ENCODE measurements at places on chromosomes 3 and 15.

DNA sequence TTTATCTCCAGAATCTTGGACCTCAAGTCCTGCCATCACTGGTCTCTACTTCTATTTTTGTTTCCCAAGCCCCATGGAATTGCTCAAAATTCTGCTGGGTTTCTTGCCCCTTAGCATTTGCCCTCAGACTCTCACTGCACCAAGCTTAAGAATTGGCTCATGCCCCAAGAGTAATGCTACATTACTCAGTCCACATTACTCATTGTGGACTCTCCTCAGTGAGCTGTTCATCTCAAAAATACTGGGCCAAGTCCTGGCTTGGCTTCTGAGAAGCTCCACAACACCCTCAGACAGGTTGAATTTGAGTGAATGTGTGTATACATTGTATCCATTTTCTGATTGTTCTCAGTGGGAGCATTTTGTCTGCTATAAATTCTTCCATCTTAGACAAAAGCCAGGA lies 364.4 kb upstream of the ARHGEF26 start:
- DNase-seq: no peak

GRCh38 chr15:26171266-26171665 lies 308.1 kb upstream of the ATP10A start:
- DNase-seq: no peak

DNA sequence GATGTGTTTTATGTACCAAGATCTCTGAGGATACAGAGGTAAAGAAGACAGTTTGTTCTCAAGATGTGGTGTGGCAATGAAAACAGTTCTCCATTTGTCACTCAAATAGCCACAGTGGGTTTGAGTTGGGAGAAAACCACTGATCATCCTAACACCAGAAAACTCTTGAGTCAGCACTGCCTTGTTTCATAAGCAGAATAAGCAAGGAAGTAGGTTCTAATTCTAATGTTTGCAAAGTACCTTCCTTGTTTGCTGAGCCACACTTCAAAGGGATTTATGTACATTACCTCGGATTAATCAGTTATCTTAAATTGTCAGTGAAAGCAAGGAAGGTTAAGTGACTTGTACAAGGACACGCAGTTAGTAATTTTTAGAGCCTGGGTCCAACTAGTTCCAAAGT lies 107.8 kb upstream of the BOC start:
- no peak for DNase-seq

DNA sequence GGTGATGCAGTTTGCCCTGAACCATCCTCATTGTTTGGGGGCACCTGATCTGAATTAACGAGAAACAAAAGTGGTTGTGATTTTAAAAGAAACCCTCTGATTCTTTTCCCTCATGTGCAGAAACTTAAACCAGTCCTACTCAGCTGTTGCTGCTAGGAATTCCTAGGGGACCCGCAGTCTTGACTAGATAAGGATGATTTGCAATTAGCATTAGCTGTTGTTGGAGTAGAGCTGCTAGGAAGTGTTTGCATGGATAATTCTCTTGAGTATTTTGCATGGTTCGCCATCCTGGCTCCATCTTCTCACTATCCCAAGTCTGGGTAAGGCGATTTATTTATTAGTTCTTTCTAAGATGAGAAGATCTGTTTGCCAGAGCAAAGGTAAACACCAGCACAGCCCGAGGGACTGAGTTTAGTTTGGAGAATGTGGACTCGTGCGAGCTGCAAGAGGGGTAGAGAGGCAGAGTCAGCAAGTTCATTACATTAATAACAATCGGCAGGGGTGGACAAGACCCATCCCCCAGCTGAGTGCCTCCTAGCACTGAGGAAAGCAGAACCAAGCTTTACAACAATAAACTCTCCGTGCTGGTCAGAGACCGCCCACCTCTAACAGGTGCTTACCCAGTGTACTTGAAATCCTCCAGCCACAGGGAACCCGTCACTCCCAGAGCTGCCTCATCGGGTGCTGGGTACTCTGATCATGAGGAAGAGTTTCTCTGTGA lies 4.1 kb downstream of the FGD5 start:
- DNase-seq: no peak

GRCh38 chr3:177673112-177673914 lies 476.0 kb upstream of the TBL1XR1 start:
- no peak for DNase-seq

DNA sequence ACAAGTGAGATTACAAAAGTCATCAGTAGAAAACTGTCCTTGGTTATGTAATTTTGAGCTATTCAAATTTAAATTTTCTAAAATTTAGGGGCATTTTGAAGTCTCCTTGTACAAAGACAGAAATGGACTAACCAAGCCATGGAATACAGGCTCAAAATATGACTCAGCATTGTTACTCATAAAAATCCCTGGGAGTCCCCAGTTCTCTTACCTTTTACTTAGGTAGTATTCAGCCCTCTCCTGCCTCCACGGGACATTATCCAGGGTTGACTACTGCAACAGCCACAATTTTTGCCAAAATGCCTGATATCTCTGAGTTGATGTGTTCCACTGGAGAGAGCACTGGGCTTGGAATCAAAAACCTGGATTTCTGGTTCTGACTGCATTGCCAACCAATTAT lies 25.0 kb downstream of the CLDN18 start:
- no peak for DNase-seq

- no peak for DNase-seq
These were observed 15.7 kb upstream of the CNBP start for GRCh38 chr3:129199366-129199765.

- DNase-seq: no peak
These were observed 134.8 kb upstream of the TTC14 start for GRCh38 chr3:180467177-180467576.

GRCh38 chr3:49536875-49537533 lies 17.3 kb upstream of the BSN start:
- DNase-seq: no peak

DNA sequence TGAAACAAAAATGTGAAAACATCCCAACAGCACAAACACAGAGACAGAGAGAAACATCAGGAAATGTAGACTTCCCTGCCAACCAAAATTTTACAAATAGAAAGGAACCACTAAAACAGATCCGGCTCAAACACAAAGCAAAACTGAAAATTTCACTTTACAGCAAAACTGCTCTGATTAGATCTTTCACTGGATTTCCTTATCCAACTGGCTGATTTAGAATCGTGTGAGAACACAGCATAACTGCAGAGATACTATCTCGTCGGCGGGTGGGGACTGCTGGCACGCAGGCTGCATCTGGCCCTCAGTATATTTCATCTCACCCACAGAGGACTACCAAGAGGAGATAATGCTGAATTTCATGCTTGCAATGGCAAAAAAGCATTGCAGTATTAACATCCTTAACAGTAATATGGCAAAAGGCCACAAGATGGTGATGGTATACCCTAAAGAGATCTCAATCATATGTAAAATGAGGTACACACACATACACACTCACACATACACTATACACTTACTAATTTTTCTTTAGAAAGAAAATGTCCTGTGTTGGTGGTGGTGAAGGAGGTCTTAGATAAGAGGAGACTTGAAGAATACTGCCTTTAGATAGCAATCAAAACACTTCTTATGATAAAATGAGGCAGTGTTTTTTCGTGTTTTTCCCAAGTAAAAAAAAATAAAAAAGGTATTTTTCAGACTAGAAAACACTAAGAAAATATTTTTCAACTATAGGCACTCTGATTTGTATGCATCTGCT lies 10.6 kb upstream of the LEO1 start:
- peak; percentile 35 for DNase-seq

DNA sequence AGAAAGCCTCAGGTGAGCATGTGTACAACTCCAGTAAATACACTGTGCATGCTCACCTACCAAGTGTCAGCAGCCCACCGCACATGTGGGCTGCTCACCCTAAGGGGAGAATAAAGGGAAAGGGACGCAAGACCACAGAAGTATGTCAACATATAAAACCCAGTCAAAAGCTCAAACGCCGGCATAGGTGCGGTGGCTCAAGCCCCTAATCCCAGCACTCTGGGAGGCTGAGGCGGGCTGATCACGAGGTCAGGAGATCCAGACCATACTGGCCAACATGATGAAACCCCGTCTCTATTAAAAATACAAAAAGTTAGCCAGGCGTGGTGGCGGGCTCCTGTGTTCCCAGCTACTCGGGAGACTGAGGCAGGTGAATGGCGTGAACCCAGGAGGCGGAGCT lies 732.1 kb downstream of the ZPLD1 start:
- no peak for DNase-seq

DNA sequence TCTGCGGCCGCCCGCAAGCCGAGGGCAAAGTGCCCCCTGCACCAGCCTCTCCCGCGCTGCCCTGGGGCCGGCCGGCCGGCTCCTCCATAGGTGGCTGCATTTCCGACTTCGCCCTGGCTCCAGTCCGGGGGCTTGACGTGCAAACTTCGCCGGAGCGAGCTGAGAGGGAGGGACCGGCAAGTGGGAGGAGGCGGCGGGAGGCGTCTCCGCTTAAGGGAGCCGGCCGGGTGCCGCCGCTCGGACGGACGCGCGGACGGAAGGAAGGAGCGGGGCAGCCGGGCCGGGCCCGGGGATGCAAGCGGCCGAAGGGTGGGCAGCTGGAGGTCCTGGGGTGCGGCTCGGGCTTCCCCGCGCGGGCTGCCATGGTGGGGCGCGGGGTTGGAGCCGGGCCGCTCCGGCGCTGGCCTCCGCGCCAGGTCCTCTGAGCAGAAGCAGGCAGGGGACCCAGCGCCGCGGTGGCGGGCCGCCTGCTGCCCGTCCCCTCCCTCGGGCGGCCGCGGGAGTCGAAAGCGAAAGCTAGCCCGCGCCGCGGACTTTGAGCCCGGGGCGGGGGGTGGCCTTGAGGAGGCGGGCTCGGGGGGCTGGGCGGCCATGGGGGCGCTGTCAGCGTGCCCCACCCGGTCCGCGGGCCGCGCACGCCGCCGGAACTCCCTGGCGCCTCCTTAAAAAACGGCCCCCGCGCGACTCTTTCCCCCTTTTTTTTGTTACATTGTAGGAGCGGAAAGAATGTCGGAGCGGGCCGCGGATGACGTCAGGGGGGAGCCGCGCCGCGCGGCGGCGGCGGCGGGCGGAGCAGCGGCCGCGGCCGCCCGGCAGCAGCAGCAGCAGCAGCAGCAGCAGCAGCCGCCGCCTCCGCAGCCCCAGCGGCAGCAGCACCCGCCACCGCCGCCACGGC lies at the start of gene SCAANT1:
TSS of gene SCAANT1 (minus strand) at position 511 of the 895 bp plus-strand sequence.
- peak; percentile 75 for DNase-seq

GRCh38 chr15:76939715-76940114 lies 8.2 kb downstream of the RCN2 start:
- no peak for DNase-seq

GRCh38 chr3:7760718-7761117 lies 740.9 kb upstream of the LMCD1 start:
- DNase-seq: no peak

DNA sequence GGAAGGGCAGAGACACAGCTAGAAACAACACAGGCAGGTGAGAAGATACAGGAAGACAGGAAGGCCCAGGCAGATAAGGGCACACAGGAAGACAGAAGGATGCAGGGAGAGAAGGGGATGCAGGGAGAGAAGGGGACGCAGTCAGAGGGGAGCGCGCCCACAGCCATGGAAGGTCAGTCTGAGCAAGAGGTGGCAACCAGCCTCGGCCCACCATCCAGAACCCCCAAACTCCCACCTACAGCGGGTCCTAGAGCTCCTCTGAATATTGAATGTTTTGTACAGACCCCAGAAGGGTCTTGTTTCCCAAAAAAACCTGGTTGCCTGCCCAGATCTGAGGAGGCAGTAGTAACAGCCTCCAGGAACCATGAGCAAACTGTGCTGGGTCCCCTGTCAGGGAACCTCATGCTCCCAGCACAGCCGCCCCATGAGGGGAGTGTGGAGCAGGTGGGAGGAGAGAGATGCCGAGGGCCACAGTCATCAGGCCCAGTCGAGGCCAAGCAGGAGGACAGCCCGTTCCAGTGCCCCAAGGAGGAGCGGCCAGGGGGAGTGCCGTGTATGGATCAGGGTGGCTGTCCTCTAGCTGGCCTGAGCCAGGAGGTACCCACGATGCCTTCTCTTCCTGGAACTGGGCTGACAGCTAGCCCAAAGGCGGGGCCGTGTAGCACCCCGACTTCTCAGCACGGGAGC lies 27.6 kb upstream of the SLC28A1 start:
- DNase-seq: no peak

GRCh38 chr3:119620899-119621298 lies 23.2 kb downstream of the PLA1A start:
- no peak for DNase-seq

GRCh38 chr3:23489300-23490158 lies 286.4 kb downstream of the UBE2E2 start:
- DNase-seq: no peak

- DNase-seq: no peak
These were observed 234.1 kb downstream of the CACNA2D3 start for GRCh38 chr3:54356261-54357045.

DNA sequence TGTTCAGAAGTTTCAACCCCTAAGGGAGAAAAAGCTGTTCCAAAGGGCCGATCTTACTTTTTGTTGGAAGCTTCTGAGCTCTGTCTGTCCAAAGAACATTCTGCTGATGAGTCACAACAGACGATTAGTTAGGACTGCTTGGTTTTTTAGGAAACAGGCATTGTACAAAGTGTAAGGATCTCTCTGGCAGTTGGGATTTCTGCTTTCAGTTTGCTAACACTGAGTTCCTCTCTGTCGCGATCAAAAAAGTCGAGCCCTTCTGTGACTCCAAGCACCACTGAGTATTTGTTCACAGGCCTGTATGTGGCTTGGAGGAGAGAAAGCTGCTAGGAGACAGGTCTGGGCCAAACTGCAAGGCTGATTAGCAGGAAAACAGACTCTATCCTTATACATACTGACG lies 91.8 kb upstream of the PFN2 start:
- no peak for DNase-seq

DNA sequence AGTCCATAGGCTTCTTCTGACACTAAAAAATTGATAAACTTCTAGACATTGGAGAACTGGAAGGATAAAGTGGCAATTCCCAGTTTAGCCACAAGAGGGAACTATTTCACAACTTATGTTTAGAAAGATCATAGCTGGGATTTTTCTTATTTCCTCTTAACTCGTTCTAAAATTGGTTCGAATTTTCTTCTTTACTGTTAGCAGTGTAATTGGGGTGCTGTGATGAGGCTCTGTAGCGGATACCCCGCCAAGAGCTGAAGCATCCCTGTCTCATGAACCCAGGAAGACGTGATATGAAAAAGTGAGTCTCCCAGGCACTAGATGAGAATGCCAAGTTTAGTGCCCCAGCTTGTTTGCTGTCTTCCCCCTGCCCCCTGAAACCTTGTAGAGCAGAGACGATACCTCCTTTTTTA lies 85.1 kb downstream of the PDCD6IP start:
- DNase-seq: no peak

GRCh38 chr3:124351430-124352148 lies 359.7 kb upstream of the ROPN1 start:
- DNase-seq: peak; percentile 23

- DNase-seq: no peak
These were observed 19.8 kb upstream of the SOX2 start for GRCh38 chr3:181691901-181692300.

DNA sequence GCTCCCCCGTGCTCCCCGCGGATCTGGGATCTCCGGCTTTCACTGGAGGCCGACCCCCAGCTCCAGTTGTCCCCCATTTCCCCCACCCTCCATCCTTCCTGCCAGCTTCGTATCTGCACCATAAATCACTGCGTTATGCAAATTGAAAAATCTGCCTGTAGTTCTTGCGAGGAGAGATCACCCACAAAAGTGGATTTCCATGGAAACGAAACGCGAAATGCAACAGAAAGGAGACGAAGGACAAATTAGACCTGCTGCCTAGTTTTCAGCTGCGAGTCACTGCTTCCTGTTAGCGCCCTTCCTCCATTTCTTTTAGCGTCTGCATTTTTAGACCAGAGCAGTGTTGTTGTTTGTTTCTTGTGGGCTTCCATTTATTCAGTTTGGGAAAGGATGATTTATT lies 127.1 kb upstream of the ATP10A start:
- no peak for DNase-seq

All from urinary bladder (tissue), 4 donors.